ENCODE measurements at places on chromosomes 3 and 15.
A peak's percentile ranks its signal among the peaks of the same experiment; 100 is the strongest.

DNA sequence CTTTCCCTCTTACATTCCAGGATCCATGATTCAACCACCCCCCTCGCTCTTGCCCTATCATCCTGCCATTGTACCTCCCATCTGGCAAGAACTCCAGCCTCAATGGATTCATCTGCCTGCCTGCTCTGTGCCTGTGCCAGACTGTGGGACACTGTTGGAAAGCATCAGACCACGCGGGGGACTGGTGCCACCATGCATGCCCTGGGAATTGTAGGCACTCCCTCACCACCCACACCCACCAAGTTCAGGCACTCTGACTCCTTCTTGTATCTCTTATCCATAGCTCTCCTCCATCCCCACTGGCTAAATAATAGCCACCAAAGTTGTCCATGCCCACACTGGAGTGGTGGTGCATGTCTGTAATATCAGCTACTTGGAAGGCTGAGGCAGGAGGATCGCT lies 143.8 kb downstream of the TPRA1 start:
- peak; percentile 37 for DNase-seq

- DNase-seq, result no peak
Measured at GRCh38 chr15:57914350-57915055, 151.0 kb downstream of the ALDH1A2 start.

- DNase-seq, result no peak
Measured at GRCh38 chr3:193805448-193805847, 212.4 kb downstream of the OPA1 start.

GRCh38 chr3:24598695-24599470 lies 104.2 kb upstream of the THRB start:
- DNase-seq, result no peak

DNA sequence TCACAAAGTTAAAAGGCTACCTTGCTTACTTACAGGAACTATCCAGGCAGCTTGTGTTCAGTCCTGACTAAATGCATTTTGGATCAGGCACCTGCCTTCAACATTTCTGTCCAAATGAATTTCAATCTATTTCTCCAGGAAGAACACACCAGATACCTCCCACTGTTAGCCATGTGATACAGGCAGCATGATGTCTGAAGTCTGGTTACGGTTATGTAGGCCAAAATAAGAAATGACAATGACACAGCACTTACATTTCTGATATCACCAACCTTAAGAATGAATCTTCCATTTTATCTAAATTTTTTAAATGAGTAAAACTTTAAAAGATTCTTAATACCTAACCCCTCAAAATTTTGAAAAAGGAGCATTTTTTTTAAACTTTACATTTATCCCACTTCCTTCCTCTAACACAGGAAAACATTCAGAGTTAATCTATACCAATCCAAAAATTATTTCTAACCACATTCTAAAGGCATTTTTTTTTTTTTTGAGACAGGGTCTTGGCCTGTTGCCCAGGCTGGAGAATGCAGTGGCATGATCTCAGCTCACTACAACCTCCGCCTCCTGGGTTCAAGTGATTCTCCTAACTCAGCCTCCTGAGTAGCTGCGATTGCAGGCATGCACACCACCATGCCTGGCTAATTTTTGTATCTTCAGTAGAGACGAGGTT lies at the start of gene MAP4:
Gene MAP4, minus strand, starts transcription at position 116 of the 673 bp plus-strand sequence. CDS start 17,556 bp downstream, outside the sequence.
- no peak for DNase-seq

DNA sequence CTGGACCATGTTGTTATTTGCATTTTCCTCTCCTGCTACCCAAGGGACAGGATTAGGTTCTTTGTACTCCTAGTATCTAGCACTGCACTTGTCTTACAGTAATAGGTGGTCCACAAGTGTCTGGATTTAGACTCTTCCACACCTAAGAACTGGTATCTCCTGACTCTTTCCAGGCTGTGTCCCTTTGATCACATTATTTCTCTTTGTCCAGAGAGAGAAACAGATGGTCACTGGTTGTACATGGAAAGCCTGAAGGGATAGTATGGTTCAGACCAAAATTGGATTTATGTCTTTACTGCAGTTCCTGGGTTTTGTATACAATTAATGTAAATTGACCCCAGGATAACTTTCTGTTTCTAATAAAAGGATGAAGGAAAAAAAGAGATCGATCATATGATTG lies 64.0 kb downstream of the PDE8A start:
- DNase-seq, result no peak

DNA sequence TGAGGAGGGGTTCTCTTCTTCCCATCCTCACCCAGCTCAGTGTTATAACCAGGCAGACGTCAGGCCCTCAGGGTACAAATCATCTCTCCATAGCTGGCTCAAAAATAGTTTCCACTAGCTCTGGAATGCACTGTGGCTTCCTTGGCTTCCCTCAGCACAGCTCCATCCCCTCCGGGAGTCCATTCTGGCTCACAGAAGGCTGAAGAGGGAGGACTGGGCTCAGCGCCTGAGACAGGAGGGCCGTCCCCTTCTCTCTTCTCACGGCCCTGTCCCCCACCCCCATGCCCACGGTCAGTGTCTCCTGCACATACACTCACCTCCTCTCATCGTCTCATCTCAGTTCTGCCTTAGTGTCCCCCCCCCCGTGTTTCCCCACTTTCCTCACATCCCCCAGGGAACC lies 50.1 kb downstream of the UMPS start:
- no peak for DNase-seq

DNA sequence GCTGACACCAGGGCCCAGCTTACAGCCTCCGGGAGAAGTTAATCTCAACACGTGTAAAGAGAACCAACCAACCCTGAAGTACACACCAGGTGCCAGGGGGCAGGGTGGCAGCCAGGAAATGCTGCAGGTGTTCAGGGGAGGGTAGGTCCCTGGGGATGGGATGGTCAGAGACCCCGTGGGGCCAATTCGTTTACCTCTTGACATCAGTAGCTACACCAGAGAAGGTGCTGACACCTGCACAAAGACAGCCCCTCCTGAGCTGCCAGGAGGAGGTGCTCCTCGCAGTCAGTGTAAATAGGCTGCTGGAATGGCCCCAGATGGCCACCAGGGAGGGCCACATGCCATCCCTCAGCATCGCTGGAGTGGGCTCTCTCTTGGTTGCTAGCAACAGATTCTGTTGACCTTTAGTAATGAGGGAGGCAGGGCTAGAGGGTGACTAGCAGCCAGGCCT lies 52.8 kb downstream of the CORO2B start:
- no peak for DNase-seq

DNA sequence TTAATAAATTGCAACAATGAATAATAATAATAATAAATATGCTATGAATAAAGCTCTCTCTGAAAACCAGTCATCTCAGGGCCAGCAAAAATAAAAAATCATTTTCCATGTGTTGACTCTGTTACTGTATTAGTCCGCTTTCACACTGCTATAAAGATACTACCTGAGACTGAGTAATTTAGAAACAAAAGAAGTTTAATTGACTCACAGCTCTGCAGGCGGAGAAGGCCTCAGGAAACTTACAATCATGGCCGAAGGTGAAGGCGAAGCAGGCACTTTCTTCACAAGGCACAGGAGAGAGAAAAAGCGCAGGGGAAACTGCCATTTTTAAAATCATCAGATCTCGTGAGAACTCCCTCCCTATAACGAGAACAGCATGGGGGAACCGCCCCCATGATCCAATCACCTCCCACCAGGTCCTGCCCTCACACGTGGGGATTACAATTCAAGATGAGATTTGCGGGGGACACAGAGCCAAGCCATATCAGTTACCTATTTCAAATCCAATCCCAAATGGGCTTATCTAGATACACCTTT lies 224.1 kb downstream of the IGSF11 start:
- DNase-seq, result no peak

GRCh38 chr15:79682285-79682684 lies 214.5 kb downstream of the MTHFS start:
- DNase-seq, result no peak

- no peak for DNase-seq
Measured at GRCh38 chr3:37800022-37800551, 61.6 kb upstream of the CTDSPL start.

GRCh38 chr15:51004103-51004551 lies 90.6 kb downstream of the TNFAIP8L3 start:
- DNase-seq, result no peak

DNA sequence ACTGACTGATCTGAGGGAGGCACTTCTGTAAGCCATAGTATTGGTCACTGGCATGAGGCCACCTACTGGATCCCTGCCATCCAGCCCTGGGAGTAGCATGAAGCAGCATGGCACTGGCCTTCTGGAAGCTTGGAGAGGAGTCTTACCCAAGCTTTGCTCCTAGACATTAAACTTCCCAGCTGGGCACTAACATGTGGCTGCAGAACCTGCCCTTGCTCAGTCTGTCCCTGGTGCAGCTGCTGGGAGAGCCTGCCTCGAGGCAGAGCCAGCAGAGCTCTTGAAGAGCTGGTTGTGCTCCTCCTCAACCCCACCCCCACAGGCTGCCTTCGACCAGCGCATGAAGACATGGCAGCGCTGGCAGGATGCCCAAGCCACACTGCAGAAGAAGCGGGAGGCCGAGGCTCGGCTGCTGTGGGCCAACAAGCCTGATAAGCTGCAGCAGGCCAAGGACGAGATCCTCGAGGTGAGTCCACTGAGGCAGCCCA lies 17.1 kb upstream of the SNX22 start:
- no peak for DNase-seq

GRCh38 chr3:47419083-47420043 lies 38.5 kb downstream of the PTPN23 start:
- DNase-seq, result no peak

DNA sequence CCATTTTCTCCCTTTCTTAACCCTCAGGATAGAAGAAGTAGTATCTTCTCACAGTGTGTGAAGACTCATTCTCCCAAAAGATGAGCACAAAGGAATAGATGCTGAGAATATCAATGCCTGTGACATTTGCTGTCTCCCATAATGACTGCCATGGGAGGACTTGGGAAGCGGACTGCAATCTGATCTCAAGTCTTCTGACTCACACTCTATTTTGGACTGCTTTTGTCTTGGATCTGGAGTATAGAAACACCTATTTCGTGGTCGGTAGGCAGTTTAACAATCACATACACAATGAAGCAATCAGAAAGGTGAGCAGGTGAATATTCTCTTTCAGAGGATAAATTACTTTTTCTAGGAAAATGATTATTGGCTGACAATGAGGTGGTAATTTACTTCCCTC lies 852.0 kb downstream of the FHIT start:
- DNase-seq, result no peak

- no peak for DNase-seq
Measured at GRCh38 chr3:71450162-71450561, 133.4 kb downstream of the FOXP1 start.

DNA sequence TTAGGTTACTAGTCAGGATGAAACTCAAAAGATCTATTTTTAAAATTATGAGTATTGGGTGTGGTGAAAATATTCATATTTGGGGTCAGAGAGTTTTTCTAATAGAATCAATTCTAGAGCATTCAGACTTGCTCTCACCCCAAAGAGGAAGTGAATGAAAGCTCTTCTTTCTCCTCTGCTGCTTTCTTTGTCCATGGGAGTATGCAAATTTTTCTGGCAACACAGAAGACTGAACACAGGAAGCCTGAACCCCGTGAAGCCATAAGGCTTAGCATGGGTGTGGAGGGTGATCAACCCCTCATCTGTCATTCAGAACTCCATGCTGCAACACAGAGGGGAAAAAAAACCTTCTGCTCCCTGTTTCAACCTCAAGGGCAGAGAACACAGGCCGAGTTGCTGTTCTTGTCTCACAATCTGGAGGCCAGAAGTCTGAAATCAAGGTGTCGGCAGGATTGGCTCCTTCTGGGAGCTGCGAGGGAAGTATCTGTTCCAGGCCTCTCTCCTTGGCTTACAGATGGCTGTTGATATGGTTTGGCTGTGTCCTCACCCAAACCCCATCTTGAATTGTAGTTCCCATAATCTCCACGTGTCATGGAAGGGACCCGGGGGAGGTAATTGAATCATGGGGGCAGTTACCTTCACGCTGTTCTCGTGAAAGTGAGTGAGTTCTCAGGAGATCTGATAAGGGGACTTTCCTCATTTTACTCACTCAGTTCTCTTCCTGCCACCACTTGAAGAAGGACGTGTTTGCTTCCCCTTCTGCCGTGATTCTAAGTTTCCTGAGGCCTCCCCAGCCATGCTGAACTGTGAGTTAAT lies 33.7 kb upstream of the CD47 start:
- DNase-seq, result no peak

DNA sequence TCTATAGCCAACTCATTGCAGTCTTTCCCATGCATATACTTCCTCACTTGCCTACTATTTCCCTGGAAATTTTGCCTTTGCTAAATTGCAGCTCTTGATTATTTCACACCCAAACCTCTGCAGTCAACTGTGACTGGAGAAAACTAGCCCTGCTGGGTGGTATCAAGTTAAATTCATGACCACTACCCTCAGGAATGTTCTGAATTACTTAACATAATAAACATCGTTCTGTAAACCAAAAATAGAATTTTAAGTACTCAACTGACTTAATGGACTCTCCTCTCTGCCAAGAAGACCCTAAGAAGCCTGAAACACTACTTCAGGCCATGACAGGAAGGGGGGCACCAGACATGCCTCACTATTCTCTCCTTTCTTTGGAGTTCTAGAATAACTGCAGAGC lies 1278.0 kb upstream of the GBE1 start:
- no peak for DNase-seq

- DNase-seq, result no peak
Measured at GRCh38 chr3:41711651-41712050, 250.3 kb downstream of the ULK4 start.

DNA sequence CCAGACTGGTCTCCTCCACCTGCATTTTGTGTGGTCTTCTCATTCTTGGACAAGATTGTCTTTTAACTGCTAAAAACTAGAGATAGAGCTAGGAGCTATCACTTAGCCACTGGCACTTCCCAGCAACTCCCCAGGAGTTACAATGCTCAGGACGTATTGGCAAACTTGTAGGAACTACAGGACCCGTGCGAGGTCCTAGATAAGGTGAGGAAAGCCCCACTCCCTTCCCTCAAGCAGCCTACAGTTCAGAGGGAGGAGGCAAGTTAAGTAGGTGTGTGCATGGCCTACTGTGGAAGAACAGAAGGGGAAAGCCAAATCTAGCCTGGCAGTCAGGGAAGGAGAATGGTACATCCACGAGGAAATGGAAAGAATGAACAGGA lies 504.7 kb upstream of the PROK2 start:
- no peak for DNase-seq

DNA sequence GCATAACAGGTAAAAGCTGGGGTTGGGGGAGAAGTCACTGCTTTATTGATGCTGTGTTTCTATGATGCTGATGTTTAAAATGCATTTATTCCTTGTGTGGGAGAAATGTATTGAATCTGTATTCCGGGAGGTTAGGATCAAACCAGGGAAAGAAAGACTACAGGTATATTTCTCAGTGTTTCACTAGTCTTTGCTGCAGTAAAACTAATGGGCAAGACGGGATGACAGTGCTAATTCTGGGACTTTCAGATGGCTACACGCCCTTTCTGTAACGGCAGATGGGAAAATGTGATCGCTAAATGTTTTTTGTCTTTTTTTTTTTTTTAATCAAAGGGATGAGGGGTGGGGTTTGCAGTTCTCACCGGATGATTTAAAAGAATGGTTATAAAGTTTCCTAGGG lies 393 bp downstream of the CNTN6 start:
- no peak for DNase-seq

- no peak for DNase-seq
Measured at GRCh38 chr3:20095470-20095869, 55.2 kb downstream of the KAT2B start.

All from type B pancreatic cell (in vitro differentiated cells).